ENCODE measurements at places on chromosomes 7 and 10.

- no peak for DNase-seq
These were observed 2.5 kb downstream of the LSM8 start for GRCh38 chr7:118186501-118186900.

DNA sequence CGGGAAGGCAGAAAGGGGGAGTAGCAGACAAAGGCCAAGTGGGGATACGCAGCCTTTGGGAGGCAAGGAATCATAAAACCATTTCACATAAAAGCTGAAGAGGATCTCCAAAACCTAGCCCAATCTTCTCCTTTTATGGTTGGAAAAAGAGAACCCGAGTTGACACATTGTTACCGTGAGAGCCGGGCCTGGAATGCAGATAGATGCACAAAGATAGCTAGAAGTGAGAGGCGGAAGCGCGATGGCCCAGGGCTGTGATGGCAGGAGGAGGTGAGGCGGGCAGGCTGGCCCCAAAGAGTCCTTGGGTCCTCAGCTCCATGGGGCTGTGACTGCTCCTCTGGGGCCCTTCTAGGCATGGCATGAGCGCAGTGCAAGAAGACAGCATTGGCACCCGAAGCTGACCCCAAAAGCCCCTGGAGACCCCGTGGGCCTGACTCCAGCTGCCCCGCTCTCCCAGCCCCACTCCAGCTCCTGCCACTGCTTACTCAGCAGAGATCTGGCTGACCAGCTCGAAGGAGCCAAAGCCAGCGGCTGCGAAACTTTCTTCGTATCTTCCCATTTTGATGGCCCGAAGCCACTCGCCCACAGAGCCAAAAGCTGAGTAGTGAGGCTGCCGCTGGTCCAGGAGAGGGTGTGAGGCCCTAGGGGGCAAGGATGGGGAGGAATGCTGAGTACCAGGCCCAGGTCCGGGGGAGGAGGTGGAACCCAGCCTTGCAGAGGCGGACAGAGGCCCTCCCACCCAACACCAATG is 22.5 kb downstream of the EPHB4 start:
- no peak for DNase-seq

- DNase-seq = no peak
These were observed 105.0 kb upstream of the DIP2C start for GRCh38 chr10:794382-794956.

- no peak for DNase-seq
These were observed 13.5 kb downstream of the TNPO3 start for GRCh38 chr7:129041142-129042085.

GRCh38 chr10:96695366-96695765 is 24.9 kb downstream of the PIK3AP1 start:
- no peak for DNase-seq

DNA sequence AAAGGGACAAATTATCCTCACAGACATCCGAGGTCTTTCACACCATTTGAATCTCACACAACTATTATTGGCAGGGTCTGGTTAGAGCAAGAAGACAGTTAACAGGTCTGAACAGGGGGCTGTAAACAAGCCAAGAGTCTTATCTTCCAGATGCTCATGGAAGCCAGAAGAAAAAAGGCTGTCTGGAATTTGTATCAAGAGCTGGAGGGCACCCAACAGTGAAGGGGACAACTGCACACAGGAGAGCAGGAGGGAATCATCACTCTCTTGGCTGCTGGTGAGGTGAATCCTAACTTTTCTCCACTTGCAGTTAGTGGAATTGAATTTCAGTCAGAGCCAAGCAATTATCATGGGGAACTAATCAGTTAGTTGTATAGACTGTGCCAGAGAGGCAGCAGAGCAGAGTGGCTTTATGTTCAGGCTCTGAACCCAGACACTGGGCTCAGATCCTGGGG is 880.2 kb upstream of the AUTS2 start:
- no peak for DNase-seq

- DNase-seq = no peak
These were observed 76.6 kb downstream of the TMEM178B start for GRCh38 chr7:141150465-141150864.

GRCh38 chr7:15043931-15044330 is 141.4 kb upstream of the DGKB start:
- DNase-seq = no peak

DNA sequence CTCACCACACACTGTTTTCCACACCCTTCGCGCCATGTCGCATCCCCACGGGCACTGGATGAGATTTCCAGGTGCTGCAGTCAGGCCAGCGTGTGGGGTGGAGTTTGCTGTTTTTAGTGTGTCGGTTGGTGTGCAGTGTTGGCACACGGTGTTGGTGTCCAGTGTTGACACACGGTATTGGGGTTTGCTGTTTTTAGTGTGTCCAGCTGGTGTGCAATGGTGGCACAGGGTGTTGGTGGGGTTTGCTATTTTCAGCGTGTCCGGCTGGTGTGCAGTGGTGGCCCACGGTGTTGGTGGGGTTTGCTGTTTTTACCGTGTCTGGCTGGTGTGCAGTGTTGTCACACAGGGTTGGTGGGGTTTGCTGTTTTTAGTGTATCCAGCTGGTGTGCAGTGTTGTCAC is 20.1 kb upstream of the PRKAR1B start:
- DNase-seq = no peak

DNA sequence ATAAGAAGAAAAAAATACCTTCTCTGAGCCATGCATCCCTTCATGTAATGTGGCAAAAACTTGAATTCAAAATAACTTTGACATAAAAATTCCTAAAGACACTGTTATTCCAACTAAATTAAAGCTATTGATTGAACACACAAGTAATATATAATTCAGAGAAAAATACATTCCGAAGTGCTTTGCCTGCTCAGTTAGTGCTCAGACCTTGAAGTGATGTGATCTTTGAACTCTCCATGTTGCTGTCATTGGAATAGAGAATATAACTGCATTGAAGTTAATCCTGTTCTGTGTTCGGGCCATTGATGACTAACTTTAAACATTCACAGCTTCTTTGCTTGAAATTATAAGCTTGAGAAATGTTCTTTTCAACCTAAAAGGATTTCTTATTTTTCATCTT is 114.0 kb upstream of the IFRD1 start:
- no peak for DNase-seq

DNA sequence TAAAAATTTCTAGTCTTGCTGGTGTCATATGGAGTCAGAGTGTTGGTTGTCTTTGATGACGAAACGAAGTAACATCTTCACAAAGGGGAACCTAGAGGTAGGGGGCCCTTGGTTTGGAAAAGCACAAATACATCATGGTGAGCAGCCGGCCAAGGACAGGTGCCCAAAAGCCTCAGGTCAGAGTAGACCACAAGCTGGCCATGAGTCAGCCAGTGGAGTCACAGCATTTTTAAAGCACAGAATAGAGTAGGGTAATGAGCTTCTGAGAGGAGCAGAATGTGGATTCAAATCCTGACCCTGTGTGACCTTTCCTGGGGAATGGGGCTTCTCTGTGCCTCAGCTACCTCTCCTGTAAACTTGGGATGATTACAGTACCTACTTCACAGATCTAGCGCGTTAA is 5.3 kb downstream of the CAMK2B start:
- no peak for DNase-seq

DNA sequence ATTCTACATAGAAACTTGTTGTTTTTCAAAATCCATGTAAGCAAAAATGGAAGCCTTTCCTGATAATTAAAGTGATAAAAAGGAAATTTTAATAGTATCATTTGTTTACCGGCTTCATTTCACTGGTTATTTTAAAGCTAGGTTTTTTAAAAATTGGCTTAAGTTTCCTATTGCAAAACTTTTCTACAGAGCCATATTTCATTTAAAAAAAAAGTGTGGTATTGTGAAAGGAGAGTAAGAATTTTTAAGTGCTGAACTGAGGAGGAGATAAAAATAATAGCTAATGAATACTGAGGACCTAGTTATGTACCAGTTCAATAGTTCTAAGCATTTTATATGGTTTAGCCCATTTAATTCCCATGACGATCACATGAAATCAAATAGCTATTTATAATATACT is 172.2 kb upstream of the COL1A2 start:
- no peak for DNase-seq

GRCh38 chr10:110947061-110947595 is 27.7 kb downstream of the SHOC2 start:
- DNase-seq = no peak

- DNase-seq = no peak
These were observed 61.1 kb upstream of the SAMD8 start for GRCh38 chr10:75050149-75050919.

GRCh38 chr7:41459623-41460261 is 243.1 kb downstream of the INHBA start:
- no peak for DNase-seq

- no peak for DNase-seq
These were observed 69.5 kb downstream of the GBF1 start for GRCh38 chr10:102314801-102315200.

DNA sequence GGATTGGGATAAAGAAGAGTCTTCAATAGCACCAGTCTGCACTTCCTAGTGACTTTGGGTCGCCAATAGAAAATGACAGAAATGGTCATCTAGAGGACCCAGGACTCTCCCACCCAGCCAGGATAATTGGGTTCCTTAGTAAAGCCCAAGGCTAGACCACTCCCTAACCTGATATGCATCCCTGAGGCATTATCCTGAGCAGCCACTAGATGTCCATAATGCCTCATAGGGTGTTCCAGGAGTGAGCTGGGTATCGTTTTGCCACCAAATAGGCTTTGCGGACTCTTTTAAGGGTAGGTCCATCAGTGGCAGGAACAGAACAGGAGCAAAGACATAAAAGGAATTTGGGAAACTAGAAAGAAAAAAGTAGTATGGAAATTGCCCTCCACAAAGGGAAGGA is 4.5 kb upstream of the LRRC4 start:
- DNase-seq = no peak

DNA sequence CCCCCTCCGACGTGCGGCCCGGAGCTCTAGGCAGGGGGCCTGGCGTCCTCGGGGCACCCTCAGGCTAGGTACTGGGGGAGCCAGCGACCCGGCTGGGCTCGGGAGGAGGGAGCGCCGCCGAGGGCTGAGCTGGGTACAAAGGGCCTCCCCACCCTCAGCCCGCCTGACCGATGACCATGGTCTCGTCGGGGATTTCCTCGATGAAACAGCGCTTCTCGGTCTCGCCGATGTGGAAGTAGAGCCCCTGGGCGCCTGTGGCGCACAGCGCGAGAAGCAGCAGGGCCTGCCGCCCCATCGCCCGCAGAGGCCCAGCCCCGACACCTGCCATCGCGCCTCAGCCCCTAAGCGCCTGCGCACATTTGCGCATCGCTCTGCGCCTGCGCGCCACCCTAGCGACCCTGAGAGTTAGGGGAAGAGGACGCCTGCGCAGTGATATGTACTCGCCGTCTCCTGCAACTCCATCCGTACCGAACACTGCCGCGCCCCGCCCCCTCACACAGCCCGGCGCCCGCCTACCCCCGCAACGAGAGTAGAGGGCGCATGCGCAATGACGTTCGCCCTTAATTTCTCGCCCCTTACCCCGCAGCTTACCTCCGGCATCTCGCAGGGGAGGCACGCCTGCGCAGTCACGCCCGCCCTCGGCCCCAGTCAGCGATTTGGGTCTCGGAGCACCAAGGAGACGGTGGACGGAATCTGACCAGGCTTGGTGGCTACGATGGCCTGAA is at the start of gene TMED4:
Gene TMED4 (minus strand): TSS at position 353 of the 725 bp plus-strand sequence. CDS start 25 bp downstream, at position 328.
- DNase-seq = peak; percentile 100

DNA sequence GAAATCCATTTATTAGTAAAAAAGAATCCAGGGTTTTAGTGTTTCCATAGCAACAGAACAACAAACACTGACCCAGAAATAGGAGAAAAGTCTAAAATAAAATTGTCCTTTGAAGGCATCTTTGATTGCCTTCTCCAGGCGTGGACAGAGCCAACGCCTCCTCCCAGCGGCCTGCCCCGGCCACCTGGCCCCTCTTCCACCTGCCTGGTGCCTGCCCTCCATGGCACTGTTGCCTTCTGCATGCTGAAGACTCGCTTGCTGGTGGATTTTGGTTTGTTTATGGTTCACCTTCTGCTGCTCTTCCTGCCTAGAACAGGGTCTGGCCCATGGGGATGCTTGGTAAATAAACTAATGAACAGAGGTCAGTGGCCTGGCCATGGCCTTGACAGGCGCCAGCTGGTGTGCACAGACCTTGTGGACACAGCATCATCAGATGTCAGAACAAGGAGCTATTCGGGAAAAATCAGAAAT is 107.4 kb downstream of the DYNC2I1 start:
- DNase-seq = no peak

GRCh38 chr7:90625562-90625961 is 29.4 kb downstream of the CDK14 start:
- no peak for DNase-seq

GRCh38 chr10:15804109-15804508 is 56.2 kb downstream of the MINDY3 start:
- DNase-seq = no peak
